T-cell (primary cell): ENCODE measurements at places on chromosomes 12 and 14.

DNA sequence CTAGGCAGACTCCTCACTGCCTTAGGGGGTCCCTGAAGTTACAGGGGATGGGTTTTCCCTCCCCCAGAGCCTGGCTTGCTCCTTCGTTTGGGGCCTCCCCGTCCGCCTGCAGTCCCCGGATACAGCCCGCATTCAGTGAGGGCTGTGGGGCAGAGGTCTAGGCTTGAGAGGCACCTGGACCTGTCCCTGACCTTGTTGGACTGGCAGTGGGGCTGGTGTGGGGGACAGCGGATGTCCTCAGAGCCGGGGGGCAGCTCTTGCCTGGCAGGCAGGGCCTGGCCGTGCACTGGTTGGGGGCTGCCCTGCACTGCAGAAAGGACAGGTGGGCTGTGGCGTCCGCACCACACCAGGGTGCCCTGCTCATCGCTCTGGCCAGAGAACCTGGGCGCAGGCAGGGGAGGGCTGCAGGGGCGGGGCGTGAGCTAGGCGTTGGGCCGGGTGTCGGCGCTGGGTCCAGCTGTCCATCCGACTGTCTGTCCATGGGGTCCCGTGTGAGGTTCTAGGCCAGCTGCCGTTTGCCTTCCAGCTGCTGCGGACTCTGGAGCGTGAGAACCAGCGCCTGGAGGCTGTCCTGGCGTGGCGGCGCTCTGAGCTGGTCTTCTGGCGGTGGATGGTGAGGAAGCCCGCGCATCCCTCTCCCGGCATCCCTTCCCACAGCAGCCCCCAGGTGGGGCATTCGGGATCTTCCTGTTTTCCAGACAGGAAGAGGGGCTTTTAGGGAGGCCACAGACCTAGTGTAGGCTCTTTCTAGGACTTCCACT is 6.0 kb downstream of the TEDC1 start:
- no peak for DNase-seq

- no peak for DNase-seq
These were observed 21.2 kb downstream of the APPL2 start for GRCh38 chr12:105214670-105215375.

DNA sequence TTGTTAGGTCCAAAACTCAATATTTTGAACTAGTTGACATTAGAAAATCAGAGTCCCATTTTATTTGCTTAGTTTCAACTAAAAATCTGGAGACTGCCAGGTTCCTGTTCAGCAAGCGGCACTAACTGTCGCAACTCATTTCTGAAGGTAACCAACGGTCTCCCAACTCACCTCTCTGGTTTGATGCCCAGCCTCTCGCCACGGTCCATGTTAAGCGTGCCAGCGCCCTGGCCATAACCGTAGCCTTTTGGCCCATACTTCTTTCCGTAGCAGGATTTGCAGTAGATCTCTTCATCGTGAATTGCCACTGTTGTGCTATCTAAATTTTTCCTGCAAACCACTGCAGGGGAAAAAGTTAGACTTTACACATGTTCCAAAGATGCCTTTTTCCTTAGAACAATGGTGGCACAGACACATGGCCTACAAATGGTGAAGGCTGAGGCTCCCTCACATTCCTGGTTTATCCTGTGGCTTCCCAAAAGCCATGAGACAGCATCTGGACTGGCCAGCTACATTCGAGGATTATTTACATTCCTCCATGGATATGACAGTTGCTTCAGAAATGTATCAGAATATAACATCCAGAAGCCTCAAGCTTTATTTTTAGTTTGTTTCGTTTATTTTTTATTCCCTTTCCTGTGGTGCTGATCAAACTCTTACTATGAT is 15.7 kb downstream of the CSRP2 start:
- no peak for DNase-seq

GRCh38 chr14:103073367-103073875 is 10.6 kb upstream of the LBHD2 start:
- no peak for DNase-seq

DNA sequence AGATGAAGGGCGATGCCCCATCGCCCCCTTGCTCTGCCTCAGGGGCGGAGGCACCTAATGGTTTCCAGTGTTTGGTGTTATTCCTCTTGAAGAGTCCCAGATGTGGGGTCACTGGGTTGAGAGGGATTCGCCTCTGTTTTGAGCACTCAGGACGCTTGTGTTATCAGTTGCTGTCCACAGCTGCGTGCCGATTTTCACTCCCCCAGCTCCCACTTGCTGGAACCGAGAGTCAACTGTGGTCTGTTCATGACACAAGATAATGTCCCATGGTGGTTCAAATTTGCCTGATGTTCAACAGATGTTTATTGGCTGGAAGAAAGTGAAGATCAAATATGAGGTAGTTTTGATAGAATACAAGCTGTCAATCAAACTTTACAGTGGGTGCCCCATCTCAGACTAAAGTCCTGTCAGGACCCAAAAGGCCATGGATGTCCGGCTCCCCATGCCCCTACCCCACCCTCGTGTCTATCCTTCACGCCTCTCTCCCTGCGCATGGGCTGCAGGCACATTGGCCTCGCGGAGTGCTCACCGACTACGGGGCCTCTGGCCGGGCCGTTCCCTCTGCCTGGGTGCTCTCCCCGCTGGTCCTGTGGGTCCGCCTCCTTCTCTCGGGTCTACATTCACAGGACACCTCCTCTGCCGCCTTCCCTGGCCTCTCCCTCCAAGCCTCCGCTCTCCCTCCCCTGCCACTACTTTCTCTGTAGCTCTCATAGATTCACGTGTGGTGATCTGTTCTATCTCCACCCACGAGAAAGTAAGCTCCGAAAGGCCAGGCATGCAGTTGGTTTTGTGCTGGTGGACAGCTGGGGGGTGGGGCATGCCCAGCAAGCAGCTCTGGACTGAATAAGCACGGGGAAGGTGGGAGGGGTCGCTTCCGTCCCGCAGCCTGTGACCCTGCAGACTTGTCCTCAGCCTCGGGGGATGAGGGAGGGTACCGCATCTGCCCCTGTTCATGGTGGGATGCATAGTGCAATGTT is 6.8 kb upstream of the TRAF3 start:
- DNase-seq, result no peak

DNA sequence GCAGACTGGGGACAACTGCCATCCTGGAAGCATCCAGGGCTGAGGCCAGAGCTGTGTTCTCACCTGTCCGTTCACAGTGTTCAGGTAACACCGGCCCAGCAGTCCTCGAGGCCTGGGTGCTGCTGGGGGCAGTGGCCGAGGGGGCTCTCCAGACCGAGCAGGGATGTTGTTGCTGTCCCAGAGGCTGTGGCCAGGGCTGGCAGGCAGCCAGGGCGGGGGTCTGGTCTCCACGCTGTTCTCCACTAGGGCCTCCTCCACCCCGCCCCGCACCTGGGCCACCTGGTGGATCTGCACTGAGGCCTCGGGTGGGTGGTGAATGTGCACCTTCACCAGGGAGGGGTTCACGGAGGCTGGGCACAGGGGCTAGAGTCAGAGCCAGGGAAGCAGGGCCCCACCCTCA is 57.4 kb downstream of the ISCA2 start:
- DNase-seq, result no peak

GRCh38 chr14:68690089-68690958 is 102.5 kb downstream of the ZFP36L1 start:
- no peak for DNase-seq

- no peak for DNase-seq
These were observed 36.7 kb upstream of the TMCC3 start for GRCh38 chr12:94686834-94687628.

DNA sequence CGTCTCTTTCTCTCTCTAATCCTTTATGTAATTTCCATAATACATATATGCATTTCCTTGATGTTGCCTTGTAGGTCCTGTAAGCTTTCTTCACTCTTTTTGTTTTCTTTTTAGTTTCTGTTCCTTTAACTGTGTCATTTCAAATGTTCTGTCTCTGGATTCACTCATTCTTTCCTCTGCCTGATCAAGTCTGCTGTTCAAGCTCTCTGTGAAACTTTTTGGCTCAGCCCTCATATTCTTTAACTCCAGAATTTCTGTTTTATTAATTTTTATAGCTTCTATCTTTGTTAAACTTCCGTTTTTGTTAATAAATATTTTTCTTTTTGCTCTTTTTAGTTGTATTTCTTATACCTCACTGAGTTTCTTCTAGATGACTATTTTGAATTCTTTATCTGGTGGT is 321.3 kb upstream of the LMO3 start:
- no peak for DNase-seq

DNA sequence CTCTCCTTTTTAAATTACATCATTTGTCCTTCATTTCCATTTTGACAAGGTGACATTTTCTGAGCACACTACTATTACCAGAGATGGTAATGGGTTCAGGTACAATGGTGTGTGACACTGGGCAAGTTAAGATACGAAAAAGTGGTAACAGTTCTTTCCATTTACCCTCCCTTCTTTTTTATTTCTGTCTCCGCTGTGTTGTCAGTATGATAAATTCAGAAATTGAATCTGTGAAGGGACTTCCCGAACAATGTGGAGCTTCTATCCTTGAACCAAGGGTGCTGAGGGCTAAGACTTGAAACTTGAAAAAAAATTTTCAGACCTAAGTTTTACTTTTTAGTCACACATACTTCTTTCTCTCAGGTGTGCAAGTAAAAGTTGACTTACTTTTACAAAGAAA is 103.7 kb downstream of the ERC1 start:
- DNase-seq, result no peak

DNA sequence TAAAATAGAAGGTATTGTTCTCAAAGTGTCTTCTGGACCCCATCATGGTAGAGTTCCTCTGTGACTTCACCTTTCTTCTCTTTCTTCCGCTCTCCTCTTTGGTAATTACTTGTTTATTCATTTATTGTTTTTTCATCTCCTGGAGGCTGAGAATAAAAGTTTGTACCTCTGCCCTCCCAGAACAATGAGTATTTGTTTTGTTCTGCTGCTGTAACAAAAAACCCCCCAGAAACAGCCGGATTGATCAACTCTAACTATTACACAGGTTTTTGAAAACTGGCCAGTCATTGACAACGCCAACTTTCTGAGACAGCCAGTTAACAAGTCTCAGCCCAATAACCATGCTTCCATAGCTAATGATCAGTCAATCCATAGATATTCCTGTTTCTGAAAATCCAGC is 8.2 kb upstream of the DICER1 start:
- no peak for DNase-seq

DNA sequence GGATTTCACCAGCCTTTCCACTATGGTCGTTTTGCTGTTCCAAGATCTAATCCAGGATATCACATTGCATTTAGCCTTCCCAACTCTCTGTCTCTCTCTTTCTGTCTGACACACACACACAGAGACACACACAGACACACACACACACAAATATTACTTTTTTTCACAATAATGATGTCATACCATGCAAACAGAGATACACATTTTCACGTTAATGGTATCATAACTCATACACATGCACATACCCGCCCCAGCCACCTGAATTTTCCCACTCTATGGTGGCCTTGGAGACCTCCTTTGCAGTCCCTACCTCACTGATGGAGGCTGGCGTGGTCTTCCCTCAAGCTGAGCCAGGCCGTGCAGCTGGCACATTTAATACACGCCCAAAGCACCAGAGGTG is 7.2 kb upstream of the MYL2 start:
- DNase-seq, result no peak

DNA sequence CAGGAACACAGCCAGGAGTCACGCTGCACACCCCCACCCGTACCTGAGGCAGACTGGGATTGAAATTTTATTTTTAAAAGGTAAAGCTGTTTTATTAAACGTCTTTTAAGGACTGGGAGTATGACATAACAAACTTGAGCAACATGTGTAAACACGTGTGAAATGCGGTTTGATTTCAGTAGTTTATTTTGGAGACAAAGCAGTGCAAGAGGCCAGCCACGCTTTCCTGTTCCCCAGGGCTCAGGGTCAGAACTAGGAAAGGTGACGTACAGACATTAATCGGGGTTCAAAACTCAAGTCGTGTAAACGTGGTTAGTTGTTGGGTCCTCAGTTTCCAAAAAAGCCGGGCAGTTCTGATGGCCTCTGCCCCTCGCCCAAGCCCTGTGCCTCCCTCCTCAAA is 16.7 kb downstream of the CHGA start:
- no peak for DNase-seq

DNA sequence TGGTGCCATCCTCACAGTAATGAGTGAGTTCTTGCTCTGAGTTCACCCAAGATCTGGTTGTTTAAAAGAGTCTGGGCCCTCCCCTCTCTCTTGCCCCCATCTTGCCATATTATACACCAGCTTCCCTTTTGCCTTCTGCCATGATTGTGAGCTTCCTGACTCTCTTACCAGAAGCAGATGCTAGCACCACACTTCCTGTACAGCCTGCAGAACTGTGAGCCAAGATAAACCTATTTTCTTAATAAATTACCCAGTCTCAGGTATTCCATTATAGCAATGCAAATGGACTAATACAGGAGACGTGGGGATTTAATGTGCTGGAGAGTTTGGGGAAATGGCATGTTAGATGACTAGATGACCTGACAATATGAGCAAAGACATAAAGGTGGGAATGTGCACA is 12.8 kb downstream of the SLC4A8 start:
- DNase-seq, result no peak

DNA sequence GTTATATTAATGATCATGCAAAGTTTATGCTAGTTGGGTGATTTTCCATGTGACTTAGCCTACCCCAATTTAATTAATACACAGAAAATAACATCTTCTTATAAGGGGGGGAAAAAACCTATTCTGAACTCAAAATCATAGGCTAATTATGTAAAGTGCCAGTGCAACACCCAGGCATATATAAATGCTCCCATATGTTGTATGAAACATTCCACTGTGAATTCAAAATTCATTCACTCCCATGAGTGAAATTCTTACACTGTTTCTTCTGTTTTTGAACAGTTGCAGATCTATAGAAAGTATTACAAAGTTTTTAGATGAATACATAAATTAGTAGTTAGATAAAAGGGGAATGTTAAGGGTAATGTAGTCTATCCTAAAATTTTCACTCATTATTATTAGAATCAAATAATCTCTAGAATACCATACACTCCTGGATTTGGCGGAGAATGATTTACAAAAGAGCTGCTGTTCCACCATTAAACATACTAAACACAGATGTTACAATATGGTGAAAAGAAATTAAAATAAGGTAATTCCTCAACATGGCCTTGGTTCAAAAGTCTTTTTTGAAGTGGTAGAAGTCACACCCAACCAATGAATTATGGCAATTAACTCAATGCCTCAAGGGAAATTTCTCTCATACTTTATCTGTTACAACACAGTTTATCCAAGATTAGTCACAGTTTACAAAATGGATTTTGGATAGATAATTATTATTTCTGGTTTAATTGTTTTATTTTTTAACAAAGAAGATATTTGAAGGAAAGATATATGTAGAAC is 454.1 kb upstream of the FLRT2 start:
- DNase-seq, result no peak

DNA sequence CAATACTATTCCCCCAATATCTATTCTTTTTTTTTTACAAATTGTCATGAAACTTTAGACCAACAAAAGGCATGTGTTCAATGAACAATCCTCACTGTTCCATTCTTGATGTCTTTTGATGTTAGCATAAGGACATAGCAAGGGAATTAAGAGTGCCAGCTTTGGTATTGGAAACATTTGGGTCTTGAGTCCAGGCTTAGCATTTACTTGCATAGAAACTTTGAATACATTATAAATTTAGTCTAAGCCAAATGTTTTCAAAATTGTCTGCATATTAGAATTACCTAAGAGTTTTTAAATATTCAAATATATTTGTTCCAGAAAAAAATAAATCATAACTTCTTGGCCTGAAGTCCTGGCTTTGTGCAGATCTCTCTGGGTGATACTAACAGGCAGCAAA is 406.5 kb downstream of the LRFN5 start:
- DNase-seq, result no peak
